ENCODE measurements at places on chromosomes 5 and 9. TPM values are rescaled to one million over a fixed set of nuclear protein-coding genes. Genes with fewer than 3 reads are reported as not detected.

- DNase-seq = no peak
Measured at GRCh38 chr9:134980991-134981390, 63.3 kb upstream of the FCN1 start.

DNA sequence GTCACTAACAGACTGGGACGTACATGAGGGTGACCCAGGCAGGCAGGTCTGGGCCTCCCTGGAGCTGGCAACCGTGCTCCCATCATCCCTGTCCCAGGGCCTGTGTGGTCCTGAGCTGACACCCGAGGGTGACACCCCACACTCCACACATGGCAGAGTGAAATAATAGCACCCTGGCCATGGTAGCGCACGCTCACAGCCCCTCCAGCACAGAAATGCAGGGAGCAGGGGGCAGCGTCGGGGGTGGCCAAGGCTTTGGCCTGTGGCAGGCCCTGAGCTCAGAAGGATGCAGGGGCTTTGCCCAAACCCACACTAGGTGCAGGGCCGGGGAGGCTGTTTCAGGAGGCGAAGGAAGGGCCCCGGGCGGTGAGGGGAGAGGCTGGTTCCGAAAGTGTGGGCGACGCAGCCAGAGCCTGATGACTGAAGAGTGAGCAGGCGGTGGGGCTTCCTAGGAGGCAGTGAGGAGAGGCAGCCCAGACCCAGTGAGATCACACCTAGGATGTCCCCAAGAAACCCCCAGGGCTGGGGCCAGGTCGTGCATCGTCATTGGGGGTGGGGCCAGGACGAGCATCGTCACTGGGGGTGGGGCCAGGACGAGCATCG lies 12.9 kb downstream of the OR2V2 start:
- DNase-seq = peak; percentile 96

DNA sequence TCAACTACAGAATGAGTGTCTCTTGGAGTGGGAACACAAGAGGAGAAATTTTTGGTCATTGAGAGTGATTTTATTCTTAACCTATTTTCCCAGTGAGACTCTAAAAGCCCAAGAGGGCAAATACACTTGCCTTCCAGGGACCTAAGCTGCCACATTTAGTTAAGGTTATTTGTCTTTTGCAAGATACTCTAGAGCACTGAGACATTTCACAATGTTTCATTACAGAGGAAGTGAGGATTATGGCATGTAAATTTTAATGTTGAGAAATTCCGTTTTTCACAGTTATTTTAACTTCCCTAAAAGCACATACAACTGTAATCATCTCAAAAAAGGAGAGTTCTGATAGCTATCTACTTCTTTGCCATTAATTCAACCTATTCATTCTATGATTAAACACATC lies 38.7 kb upstream of the RAB3C start:
- DNase-seq = no peak

- DNase-seq = no peak
Measured at GRCh38 chr5:103589357-103589756, 26.8 kb upstream of the NUDT12 start.

DNA sequence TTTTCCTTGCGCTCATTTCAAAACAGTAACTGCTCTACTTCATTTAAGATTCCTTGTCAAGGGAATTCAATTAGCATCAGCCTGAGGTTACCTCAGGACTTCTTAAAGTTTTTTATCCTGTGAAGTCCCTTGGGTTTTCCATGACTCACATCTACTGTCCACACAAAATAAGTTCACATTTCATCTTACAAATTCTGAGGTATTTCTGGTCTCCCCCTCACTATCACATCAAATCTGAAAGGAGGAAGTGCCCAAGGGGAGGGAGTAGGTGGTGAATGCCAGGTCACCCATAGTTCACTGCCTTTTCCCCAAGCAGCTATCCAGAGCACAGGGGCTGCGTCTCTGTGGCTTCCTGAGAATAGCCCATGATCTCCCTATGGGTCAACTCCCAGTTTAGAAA lies 227.1 kb upstream of the NREP start:
- DNase-seq = peak; percentile 16

CNTLN gene
- 9.0 TPM for total RNA-seq

C9 gene
- not detected for total RNA-seq

- DNase-seq = no peak
Measured at GRCh38 chr9:12697719-12698118, 4.5 kb downstream of the TYRP1 start.

- DNase-seq = no peak
Measured at GRCh38 chr5:150945947-150946346, 41.2 kb upstream of the ZNF300 start.

RNF208 gene
- 1.0 TPM for total RNA-seq

GRCh38 chr5:179312557-179313235 lies 32.6 kb downstream of the ADAMTS2 start:
- no peak for DNase-seq

AIF1L gene
- total RNA-seq = 97.2 TPM

GRCh38 chr9:136665111-136665703 lies 2.5 kb downstream of the EGFL7 start:
- peak; percentile 96 for DNase-seq

- no peak for DNase-seq
Measured at GRCh38 chr5:59246145-59246869, 647.2 kb downstream of the PDE4D start.

- DNase-seq = no peak
Measured at GRCh38 chr5:115194676-115195075, 25.0 kb upstream of the TRIM36 start.

GRCh38 chr5:122101636-122102285 lies 23.7 kb upstream of the LOX start:
- no peak for DNase-seq

- DNase-seq = no peak
Measured at GRCh38 chr5:175606409-175606808, 51.5 kb upstream of the HRH2 start.

GZMA gene
- not detected for total RNA-seq

- DNase-seq = no peak
Measured at GRCh38 chr5:154220625-154221024, 30.1 kb downstream of the GALNT10 start.

- DNase-seq = no peak
Measured at GRCh38 chr5:89377767-89378455, 494.9 kb upstream of the MEF2C start.

GRCh38 chr9:73133921-73134407 lies 17.7 kb upstream of the ANXA1 start:
- no peak for DNase-seq

- no peak for DNase-seq
Measured at GRCh38 chr9:116238225-116238624, 84.6 kb downstream of the PAPPA start.

SCGB3A2 gene
- 51.2 TPM for total RNA-seq

GRCh38 chr9:33459115-33459514 lies 11.7 kb upstream of the AQP3 start:
- no peak for DNase-seq

- DNase-seq = no peak
Measured at GRCh38 chr5:174236070-174236469, 190.6 kb downstream of the NSG2 start.

GRCh38 chr9:132062806-132063205 lies 16.9 kb downstream of the MED27 start:
- no peak for DNase-seq

DNA sequence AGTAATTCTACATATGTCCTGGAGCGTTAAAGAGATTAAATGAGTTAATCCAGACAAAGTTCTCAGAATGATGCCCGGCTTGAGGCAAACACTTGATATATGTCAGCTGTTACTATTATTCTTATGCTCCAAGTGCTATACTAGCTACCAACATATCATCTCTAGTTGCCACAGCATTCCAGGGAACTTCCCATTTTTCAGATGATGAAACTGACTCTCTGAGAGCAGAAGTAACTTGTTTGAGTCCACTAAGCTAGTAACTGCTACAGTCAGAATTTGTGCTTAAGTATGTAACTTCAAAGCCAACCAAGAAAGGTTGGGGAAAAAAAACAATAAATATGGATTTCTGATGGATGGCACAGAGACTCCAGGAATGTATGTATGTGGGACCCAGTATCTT lies 98.1 kb downstream of the CDK5RAP2 start:
- DNase-seq = no peak

- DNase-seq = no peak
Measured at GRCh38 chr9:109022873-109023272, 9.6 kb upstream of the CTNNAL1 start.
